H1 (cell line): ENCODE measurements at places on chromosomes 1 and 21.

GRCh38 chr1:236395230-236395946 lies 1.3 kb downstream of the EDARADD start:
- peak overlapping the region; percentile 85 for H3K4me3 ChIP-seq
- H3K27me3 ChIP-seq = peaks cover 11% of the 10 kb centered on the region

DNA sequence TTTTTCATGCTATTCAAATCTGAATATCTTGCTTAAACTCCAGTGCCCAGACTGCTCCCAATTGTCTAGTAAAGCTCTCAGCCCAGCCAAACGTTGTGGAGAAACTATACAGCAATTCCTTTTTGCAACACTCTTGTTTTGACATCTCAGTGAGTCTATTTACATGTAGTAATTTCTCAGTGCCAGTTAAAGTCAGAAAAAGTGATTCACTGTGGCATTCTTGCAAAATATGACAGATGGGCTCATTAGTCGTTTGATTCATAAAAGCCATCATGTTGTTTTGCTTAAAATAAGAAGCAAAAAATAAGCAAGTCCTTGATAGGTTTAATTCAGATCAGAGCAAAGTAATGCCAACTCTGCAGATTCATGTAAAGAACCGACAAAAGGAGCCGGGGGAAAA lies 20.7 kb upstream of the TMPRSS15 start:
- H3K27ac ChIP-seq = no peak overlapping the region
- DNase-seq = no peak

DNA sequence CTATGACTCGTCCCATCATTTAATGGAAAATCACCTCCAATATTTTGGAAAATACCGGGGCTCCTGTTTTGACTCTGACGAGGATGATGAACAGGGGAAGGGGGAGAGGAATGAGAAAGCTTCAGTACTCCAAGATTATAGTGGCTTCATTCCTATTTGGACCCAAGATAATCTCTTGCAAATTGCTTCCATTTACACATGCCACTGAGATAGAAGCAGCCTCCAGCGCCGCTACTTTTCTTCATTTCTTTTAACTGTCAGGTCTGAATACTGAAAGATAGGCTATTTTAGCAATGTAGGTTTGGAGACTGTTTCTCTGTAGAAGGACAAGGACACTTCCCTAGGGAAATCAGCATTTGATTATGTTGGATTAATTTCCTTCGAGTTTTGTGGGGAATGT lies 565 bp upstream of the GRIK1 start:
- peaks cover 44% of the 10 kb centered on the region for H3K27me3 ChIP-seq
- H3K4me1 ChIP-seq = peaks cover 1% of the 10 kb centered on the region; the same call in 1 of the 2 replicates
- no peak overlapping the region for H3K27ac ChIP-seq
- H3K36me3 ChIP-seq = no peaks in the 10 kb centered on the region
- peak overlapping the region; percentile 89 for H3K4me3 ChIP-seq

GRCh38 chr1:228370941-228371740 lies 35.5 kb downstream of the TRIM11 start:
- H3K4me3 ChIP-seq = no peak overlapping the region
- no peak for DNase-seq
- H3K27ac ChIP-seq = no peak overlapping the region
- no peaks in the 10 kb centered on the region for H3K27me3 ChIP-seq
